ENCODE measurements at places on chromosomes 1 and 21. TPM values are rescaled to one million over a fixed set of nuclear protein-coding genes. Genes with fewer than 3 reads are reported as not detected.

GRCh38 chr1:83942914-83943313 lies 56.0 kb downstream of the TTLL7 start:
- no peak overlapping the region for H3K4me3 ChIP-seq
- peaks cover 2% of the 10 kb centered on the region for H3K27me3 ChIP-seq
- no peaks in the 10 kb centered on the region for H3K36me3 ChIP-seq

- H3K27me3 ChIP-seq, result no peaks in the 10 kb centered on the region
- no peak overlapping the region for H3K4me3 ChIP-seq
- DNase-seq, result no peak
- no peak overlapping the region for H3K27ac ChIP-seq
Observed at GRCh38 chr1:3886691-3887090, 13.4 kb downstream of the C1orf174 start.

GRCh38 chr21:25002676-25003075 lies 604.6 kb downstream of the MRPL39 start:
- DNase-seq, result no peak
- no peaks in the 10 kb centered on the region for H3K4me1 ChIP-seq
- no peaks in the 10 kb centered on the region for H3K36me3 ChIP-seq
- no peak overlapping the region for H3K4me3 ChIP-seq
- H3K27ac ChIP-seq, result no peak overlapping the region

DNA sequence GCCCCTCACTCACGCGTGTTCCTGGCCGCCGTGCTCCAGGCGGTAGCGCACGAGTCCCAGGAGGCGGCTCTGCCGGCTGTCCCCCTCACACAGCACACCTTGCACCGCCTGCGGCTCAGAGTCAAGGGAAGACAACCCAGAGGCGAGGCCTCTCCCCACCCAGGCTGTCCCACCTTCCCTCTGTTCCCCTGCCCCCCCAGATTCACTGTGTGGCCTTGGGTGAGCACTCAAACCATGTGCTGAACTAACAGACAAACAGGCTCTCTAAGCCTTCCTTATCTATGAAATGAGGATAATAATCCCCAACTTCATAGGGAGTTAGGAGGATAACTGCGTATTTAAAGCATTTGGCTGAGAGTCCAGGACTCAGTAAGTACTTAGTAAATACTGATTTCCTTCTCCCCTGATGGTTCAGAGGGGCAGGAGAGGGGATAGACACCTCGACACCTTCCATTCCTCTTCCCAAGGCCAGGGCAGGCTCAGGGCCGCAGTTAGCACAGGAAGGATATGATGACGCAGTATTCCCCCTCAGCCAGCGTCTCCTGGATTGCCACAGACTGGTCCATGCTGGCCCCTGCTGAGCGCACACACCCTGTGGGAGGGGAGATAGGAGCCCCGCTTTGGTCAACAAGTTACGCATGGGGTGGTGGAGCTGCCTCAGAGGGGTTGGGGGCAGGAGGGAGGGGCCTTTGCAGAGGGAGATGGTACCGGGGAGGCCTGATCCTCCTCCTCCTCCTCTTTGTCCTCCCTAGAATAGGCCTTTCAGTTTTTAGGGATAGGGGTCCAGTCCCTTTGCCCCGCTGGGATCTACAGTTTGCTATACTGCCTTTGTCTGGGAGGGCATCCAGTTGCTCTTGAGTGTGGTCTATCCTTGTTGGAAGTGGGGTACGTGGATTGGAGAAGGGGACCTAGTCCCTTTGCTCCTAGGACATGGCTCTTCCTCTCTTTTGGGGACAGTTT lies 830 bp downstream of the INPP5B start:
- no peaks in the 10 kb centered on the region for H3K36me3 ChIP-seq
- no peak overlapping the region for H3K27ac ChIP-seq
- H3K27me3 ChIP-seq, result no peaks in the 10 kb centered on the region
- no peak for DNase-seq
- no peaks in the 10 kb centered on the region for H3K4me1 ChIP-seq
- no peak overlapping the region for H3K4me3 ChIP-seq

Gene RAB4A
- polyA plus RNA-seq, result 24.6 TPM

Gene SIPA1L2
- polyA plus RNA-seq, result not detected

Gene USP24
- polyA plus RNA-seq, result 5.7 TPM

Gene MIXL1
- polyA plus RNA-seq, result not detected
